CD4-positive, alpha-beta T cell treated with Interleukin-17A for 1 hour (primary cell): ENCODE measurements at places on chromosomes 4 and X.

- no peak for DNase-seq
Measured at GRCh38 chr4:165095291-165095690, 17.4 kb downstream of the TMEM192 start.

- no peak for DNase-seq
Measured at GRCh38 chrX:132146456-132146855, 18.6 kb upstream of the FRMD7 start.

DNA sequence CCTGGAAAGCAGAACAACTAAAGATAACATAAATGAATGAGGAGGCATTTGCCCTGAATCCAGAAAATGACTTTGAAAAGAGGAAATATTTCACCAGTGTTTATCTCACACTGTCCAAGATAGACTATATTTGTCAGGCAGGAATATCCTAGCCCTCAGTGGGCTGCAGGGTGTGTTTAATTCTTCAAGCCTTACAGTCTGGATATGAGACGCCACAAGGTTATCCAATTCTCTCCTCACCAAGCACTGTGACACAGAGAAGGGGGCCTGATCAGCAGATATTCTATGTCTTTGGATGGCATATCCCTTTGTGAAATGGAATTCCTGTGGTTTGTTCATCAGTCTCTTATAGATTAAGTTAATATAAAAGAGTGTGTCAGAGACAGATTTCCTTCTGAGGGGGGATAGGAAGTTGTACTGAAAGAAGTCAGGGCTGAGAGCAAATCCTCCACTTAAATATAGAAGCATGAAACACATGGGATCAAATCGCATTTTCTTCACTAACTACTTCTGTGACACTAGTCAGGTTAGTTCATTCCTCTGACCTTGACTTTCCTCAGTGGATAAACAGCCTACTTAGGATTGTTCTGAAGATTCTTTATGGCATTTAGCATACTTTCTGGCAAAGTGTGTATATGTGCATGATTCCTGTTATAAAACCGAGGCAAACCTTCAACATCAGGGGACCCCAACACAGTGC, 6.8 kb upstream of the G3BP2 start:
- no peak for DNase-seq

GRCh38 chr4:182483685-182484084, 240.5 kb downstream of the TENM3 start:
- DNase-seq, result no peak

DNA sequence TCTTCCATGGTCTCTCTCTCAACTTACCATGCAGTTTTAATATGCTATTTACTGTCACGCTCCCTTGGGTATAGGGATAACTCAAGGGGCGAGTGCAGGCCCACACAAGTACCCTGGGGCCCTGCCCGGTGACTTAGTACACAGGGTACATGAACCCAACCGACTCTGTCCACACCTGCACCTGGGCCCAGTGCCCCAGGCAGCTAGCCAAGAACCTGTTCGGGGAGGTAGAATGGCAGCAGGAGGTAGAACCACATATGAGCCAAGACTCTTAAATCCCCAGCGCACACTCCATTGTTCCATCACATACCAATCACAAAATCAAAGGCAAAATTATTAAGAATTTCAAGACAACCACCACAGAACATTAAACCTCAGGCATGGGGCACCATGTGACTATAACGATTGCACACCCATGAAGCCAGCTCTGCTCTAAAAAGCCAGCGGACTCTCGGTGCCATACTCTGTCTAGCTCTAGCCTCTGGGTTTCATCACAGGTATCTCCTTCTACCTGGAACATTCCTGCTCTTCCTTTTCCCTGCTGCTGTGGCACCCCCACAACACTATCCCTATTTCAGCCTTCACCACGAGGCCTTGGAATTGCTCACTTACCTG, 14.6 kb downstream of the PHF8 start:
- no peak for DNase-seq
